ENCODE measurements at places on chromosomes 2 and 18.

- no peak for DNase-seq
Measured at GRCh38 chr2:205465791-205466190, 216.5 kb upstream of the NRP2 start.

DNA sequence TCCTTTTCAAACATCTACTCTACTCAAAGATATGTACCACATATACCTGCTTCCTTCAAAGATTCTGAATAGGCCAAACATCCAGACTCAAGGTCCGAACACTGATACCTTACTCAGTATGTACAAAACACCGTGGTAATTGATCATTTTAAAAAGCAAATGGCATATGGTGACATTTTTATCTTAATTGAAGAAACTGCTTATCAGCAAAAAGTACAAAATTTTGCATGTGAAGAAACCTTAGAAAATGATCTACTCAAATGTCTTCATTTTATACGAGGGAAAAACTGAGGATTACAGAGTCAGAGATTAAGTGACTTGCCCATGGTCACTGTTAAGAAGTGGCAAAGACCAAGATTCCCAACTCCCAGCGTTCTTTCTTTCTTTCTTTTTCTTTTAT, 133.0 kb downstream of the CACNB4 start:
- DNase-seq, result no peak

- DNase-seq, result no peak
Measured at GRCh38 chr2:73239776-73240175, 5.7 kb downstream of the CCT7 start.

DNA sequence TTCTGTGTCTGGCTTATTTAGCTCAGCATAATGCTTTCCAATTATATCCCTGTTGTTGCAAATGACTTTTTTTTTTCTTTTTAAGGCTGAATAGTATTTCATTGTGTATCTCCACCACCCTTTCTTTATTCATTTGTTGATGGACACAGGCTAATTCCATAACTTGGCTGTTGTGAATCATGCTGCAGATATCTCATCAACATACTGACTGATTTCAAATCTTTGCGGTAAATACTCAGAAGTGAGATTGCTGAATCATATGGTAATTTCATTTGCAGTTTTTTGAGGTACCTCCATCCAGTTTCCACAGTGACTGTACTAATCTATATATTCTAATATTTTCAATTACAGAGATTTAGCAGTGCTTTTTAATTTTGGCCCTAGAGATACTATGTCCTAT, 266.2 kb downstream of the TMX3 start:
- DNase-seq, result no peak

GRCh38 chr18:74896390-74896991, 298.8 kb downstream of the ZNF407 start:
- DNase-seq, result peak; percentile 41

- DNase-seq, result no peak
Measured at GRCh38 chr18:48545757-48546321, 7.0 kb downstream of the CTIF start.

DNA sequence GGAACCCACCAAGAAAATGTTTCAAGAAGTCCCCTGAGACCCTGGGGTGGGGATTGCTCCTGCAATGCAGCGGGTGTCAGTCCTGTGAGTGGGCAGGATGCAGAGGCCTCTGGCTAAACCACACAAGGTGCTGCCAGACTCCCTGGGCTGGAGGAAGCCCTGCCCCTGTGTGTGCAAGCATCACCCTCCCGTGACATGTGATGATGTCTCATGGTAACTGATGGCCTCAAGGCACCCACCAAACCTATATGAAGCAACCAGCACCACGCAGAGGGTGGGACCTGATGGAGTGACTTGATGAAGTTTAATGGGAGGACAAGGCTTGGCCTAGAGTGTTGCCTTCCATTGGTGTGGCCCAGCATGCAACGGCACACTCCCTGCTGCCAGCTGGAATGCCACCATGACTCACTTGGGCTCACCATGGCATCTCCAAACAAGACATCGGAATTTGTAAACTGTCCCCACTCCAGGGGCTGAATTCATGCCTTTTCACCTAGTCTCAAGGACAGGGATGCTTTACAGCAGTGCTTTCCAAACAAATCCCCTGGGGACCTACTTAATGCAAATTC, 8.7 kb upstream of the SLC14A1 start:
- DNase-seq, result no peak

- no peak for DNase-seq
Measured at GRCh38 chr2:109689182-109689930, 75.2 kb downstream of the SOWAHC start.

GRCh38 chr2:143162123-143162837, 33.1 kb downstream of the ARHGAP15 start:
- DNase-seq, result peak; percentile 53

DNA sequence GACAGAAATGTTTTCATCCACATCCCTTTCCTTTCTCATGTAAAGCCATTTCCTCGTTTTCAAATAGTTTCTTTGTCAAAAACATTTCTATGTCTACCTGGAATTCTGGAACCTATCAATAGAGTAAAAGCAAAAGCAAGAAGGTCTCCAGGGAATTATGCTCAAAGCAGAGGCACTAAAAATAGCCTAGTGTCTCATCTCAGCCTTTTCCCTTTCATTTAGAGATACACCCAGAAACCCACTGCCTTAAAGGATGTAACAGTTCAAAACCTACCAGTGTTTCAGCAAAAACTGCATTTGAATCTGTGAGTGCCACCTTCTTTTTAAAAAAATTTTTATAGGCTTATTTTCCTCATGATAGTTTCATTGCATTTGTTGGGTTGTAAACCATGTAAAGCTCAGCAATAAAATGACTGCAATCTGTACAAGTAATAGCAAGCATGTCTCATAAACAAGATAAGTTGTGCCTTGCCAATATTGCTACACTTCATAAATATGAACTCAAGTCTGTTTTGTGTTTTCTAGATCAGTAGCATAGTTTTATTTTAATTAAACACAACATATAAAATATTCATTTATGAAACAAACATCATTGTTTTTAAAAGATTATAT, 927.3 kb upstream of the ACVR2A start:
- no peak for DNase-seq

DNA sequence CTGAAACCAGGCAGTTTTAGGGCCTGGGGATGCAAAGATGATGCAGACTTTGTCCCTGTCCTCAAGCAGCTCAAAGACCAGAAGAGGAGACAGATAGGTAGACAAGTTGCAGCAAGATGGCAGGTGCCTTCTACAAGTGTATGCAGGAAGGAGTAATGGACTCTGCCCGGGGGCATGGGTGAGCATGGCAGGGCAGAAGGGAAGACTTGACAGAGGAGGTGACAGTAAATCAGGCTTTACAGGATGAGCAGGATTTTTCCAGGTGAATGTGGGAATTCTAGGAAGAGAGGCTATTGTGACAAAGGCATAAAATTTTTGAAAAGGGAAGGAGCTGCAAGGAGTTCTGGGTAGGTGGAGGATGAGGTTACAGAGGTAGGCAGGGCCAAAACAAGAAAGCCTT, 4.7 kb downstream of the EFEMP1 start:
- no peak for DNase-seq

DNA sequence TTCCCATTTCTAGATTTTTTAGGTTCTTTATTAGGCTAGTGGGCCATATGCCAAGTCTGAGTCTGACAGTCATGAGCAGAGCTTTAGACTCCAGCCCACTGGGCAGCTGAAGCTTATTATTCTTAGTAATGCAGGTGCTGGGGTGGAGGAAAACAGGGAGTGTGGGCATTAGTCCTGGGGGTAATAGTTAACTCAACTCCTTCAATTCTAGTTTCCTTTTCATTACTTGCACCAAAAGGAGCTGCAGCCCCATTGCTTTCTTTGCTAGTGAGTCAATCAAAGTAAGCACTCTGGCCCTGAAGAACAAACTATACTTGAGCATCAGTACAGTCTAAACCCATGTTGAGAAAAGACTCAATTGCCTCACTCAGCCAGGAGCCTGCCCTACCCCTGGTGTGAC, 35.5 kb downstream of the ICOS start:
- DNase-seq, result no peak

GRCh38 chr2:156797832-156798231, 361.7 kb downstream of the GPD2 start:
- no peak for DNase-seq

- no peak for DNase-seq
Measured at GRCh38 chr2:200976710-200977109, 13.2 kb upstream of the ORC2 start.

Data from activated T-cell treated with anti-CD3 and anti-CD28 coated beads, Interleukin-2, amount 50 U/mL, for 1 hour (primary cell).